NCI-H345 (cell line): ENCODE measurements at places on chromosomes 1 and 21.

DNA sequence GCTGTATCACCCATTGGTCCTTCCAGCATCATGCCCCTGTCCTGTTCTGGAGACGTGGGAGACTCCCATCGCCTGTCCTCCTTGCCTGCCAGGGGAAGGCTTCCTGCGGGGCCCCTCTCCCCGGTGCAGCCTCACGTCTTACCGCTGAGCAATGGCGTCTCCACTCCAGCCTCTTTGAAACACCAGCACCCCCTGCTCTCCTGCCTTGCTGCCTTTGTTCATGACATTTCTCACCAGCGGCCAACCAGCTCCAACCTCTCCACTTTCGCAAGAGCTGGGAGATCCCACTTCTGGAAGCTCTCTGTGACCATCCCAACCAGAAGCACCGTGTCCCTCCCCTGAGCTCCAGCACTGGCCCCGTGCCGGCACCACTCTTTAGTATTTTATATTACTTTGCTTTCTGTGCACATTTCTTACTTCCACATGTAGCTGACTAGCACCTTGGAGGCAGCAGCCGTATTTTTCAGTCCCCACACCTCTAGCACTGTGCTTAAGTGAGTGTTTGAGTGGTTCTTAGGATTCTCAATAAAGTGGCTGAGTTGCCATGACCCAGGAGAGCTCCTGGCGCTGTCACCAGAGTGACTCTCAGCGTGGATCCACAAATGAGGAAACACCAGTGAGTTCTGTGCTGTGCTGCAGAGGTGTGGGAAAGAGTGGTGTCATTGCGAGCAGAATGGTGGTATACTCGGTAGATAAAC, 83.5 kb downstream of the ATP5PO start:
- DNase-seq = no peak

DNA sequence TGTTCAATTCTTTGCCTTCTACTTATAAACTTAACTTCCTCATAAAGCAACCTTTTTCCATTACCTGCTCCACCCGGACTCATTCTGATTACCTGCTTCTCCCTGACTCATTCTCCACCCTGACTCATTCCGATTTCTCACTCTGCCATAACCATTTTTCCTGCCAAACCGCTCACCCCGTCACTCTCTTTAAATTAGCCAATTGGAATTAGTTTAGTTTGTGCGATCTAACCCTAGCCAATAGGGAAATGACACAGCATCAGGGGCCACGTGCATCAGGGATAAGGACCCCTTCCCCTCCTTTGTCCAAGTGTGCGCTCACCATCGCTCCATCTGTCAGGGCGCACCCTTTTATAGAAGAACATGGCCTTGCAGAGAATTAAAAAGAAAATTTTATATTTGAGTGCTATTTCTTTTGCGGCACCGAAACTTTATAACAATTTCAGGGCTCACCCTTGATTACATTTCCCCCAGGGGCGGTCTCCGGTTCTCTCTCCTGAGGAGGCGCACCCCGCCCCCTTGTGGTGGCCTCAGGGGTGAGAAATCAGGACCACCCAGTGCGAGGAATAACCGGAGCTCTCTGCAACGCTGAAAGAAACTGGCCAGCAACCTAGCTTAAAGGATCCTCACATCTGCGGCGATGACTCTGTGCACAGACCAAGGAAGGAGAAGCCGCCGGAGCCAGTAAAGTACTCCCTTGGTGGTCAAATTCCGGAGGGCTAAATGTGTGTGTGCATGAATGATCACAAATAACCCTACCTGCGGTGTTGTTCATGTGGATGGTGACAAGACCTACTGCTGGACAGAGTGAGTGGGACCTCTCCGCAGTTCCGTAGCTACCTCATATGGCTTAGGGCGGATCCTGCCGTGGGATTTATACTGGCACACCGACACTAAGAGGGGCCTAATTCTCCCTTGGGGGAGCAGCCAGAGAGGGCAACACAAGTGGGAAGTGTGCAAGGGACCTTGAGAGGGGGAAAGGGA, 30.3 kb upstream of the CBR3 start:
- DNase-seq = no peak

GRCh38 chr1:35298464-35298863, 30.0 kb downstream of the ZMYM4 start:
- DNase-seq = peak; percentile 19

- DNase-seq = no peak
Observed at GRCh38 chr1:9281908-9282695, 10.6 kb upstream of the SPSB1 start.

GRCh38 chr1:203127666-203128430, at the start of gene ADORA1:
TSS of gene ADORA1 (plus strand) at chr1:203127726. CDS start at chr1:203128842, 1,116 bp downstream.
- DNase-seq = peak; percentile 25

GRCh38 chr1:77085109-77085508, 134.1 kb downstream of the PIGK start:
- no peak for DNase-seq

- DNase-seq = no peak
Observed at GRCh38 chr1:178486100-178487069, 10.4 kb downstream of the CLEC20A start.

DNA sequence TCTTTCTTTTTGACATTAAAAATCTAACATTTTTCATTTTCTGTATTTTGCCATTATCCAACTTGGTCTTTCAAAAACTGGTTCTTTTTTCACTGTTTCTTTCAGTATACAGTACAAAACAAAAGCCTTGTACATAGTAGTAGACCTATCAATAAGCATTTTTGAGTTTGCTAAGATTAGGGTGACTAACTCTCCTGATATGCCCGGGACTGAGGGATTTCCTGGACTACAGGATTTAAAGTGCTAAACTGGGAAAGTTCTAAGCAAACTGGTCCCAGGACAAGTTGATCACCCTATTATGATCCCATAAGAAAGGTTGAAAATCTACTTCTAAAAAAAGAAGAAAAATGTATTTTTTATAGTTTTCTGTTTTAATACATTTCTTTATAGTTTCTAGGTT, 120.9 kb downstream of the USP25 start:
- DNase-seq = no peak

GRCh38 chr1:10429868-10430215, 391 bp upstream of the CENPS start:
- DNase-seq = peak; percentile 31

- DNase-seq = peak; percentile 60
Observed at GRCh38 chr1:225848030-225848955, 33.9 kb downstream of the TMEM63A start.

GRCh38 chr21:44751186-44751798, 39.9 kb upstream of the TSPEAR start:
- DNase-seq = no peak

- no peak for DNase-seq
Observed at GRCh38 chr1:205837382-205837970, 12.5 kb downstream of the PM20D1 start.

DNA sequence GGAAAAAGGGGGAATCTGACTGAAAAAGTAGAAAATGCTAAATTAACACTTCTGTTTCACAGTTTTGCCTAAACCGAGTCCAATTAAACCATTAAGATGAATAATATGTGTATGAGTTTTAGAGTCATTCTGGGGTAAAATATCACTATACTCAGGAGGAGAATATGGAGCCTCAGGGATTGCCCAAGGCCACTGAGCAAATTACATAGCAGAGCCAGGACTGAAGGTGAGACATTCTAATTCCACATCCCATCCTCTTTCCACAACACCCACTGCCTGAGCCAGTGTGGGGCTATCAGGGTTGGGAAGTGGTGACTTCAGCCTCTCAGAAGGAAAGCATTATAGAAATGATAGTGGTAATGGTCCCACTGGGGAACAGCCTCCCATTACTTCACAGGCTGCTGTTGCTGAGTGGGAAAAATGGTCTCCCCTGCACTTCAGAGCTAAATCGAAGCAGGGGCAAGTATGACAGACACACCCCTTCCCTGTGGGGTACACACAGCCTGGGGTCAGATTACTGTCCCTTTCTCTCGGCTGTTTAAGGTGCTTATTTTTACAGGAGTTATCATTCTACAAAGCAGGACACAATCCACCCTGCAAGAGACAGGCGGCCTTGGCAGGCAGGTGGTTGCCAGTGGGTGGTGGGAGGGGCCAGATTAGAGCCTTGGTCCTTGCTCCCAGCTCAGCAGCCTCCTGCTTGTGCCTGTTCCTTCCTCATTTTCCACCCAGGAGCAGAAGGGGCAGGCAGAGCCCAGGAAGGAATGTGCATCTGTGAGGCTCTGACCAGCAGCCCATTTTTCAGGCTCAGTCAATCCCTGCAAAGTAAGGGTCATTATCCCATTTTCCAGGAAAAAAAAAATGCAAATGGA, 9.5 kb upstream of the BCAR3 start:
- DNase-seq = peak; percentile 29

DNA sequence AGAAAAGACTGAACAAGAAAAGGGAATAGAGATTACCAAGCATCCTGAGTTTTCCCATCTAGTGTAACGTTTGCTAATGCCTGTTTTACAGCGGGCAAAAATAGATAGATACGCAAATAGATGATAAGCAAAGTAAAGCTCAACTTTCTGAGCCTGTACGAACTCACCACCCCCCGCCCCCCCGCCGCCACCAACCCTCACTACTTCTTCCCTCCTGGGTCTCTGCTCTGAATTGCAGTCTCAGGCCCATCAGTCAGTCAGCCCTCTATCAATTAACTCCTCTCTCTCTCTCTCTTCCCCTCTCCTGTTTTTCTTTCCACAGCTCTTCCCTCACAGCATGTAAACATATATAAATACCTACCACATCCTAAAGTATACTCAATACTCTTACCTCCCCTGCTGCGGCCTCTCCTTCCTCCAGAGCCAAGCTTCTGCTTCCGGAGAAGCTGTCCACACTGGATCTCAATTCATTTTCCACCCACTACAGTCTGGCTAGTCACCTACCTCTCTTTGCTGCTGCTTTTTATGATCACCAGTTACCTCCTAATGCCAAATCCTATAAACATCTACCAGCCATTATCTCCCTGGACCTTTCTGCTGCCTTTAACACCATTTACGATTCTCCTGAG, 64.6 kb downstream of the CAPN2 start:
- no peak for DNase-seq

DNA sequence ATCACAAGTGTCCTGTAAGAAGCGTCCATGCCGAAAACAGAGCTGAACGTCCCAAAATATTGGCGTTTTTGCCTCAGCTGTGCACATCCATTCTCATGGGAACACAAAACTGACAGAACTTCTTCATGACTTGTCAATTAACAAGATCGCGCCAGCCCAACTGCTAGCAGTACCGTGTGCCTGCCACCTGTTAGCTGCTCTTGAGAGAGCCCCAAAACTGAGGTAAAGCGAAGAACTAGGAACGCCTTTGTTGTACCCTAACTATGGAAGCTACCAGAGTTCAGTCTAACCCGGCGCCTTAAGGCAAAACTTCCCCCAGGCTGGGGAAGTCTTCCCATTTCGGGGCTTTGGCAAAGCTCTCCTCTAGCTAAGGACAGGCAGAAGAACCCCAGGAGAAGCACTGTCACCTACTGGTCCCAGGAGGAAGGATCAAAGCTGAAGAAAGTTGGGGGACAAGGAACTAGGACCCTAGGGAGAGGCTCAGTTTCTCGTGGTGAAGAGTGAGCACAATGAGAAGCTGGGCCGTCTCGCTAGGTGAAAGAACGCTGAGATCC, 719 bp downstream of the EYA3 start:
- no peak for DNase-seq
